ENCODE measurements at places on chromosomes 5 and 9. TPM values are rescaled to one million over a fixed set of nuclear protein-coding genes. Genes with fewer than 3 reads are reported as not detected.
A peak's percentile ranks its signal among the peaks of the same experiment; 100 is the strongest.

DNA sequence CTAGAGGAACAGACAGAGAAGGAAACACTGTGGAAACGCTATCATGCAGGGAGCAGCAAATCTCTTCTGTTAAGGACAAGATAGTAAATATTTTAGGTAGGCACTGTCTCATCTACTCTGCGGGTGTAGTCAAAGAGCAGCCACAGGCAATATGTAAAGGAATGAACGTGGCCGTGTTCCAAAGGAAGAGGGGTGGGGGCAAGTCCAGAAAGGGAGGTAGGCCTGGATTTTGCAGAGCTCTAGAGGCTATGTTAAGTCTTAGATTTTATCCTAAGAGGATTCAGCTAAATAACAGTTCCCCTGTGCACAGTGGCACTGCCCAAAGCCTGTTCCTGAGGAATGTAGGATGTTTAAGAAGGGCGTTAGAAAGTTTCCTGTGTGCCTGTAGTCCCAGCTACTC is 161.6 kb downstream of the ACTL7B start:
- DNase-seq = no peak

CARD9 gene
- total RNA-seq = 0.94 TPM

DNA sequence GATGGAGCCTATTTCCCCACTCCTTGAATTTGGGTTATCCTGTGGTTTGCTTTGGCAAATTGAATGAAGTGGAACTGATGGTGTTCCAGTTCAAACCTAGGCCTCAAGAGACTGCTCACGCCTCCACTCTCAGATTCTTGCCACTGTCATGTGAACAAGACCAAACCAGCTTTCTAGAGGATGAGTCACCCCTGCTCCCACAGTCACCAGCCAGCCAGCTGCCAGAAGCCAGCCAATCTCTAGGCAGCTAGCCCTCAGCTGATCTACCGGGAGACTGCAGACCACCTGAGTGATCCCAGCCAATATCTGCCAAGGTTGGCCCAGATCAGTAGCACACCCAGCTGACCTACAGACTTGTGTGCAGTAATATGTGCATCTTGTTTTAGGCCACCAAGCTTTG is 300.6 kb downstream of the TMEM38B start:
- no peak for DNase-seq

DNA sequence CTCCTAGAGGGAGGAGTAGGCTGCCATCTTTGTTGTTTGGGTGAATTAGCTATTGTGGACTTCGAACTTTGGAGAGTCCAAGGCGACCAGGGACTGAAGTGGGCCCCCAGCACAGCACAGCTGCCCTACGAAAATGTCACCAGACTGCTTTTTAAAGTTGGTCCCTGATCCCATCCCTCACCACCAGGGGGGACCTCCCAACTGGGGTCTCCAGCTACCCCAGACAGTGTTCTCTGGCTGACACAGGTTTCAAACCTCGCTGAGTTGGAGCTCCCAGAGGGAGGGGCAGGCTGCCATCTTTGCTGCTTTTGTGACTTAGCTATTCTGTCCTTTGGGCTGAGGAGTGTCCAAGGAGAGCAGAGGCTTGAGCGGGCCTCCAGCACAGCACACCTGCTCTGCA is 45.7 kb upstream of the ADRB2 start:
- no peak for DNase-seq

- peak; percentile 64 for DNase-seq
Measured at GRCh38 chr5:133365738-133366137, 246.6 kb downstream of the FSTL4 start.

GRCh38 chr9:134895567-134895907 is 14.9 kb downstream of the FCN2 start:
- no peak for DNase-seq

GRCh38 chr9:3946840-3947587 is 352.9 kb downstream of the GLIS3 start:
- DNase-seq = no peak

- no peak for DNase-seq
Measured at GRCh38 chr9:116156621-116157314, 3.2 kb downstream of the PAPPA start.

DNA sequence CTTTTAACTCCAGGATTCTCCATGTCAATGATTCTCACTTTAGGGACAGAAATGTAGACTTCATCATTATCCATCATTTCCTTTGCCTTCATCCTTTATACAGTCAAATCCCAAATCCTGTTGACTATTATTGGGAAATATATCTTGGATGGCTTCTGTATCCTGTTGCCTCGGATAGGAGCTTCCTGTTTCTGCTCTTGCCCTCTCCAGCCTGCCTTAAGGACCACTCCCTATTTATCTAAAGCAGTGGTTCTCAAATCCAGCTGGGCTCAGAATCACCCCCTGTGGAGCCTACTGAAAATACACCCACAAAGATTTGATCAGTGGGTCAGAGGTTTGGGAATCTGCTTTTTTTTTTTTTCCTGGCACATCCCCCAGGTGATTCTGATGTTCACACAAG is 8.5 kb downstream of the AFAP1L1 start:
- no peak for DNase-seq

DNA sequence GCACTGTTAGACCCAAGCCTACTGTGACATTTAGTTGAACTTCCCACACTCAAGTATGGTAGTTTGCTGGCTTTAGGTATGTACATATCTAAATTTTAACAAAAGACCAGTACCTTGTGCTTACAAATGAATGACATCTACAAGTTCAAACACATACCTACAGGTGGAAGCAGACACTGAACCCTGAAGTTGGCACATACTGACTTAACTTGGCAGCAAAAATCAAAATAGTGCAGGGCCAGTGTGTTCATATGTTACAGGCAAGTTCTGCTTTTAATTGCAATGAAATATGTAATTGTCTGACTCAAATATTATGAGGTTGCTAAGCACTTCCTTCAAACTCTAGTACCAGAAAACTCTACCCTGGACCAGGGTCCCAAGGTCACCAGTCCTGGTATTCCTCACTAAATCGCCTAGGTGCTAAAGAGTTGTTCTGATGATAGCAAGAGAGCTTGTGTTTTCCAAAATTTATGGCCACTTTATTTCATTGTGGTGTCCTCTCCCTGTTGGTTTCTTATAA is 77.4 kb downstream of the MEGF10 start:
- no peak for DNase-seq

- no peak for DNase-seq
Measured at GRCh38 chr5:75199946-75200345, 36.7 kb downstream of the ANKRD31 start.

STK32A gene
- not detected for total RNA-seq

- no peak for DNase-seq
Measured at GRCh38 chr9:113599646-113600022, 136.1 kb downstream of the RGS3 start.

DNA sequence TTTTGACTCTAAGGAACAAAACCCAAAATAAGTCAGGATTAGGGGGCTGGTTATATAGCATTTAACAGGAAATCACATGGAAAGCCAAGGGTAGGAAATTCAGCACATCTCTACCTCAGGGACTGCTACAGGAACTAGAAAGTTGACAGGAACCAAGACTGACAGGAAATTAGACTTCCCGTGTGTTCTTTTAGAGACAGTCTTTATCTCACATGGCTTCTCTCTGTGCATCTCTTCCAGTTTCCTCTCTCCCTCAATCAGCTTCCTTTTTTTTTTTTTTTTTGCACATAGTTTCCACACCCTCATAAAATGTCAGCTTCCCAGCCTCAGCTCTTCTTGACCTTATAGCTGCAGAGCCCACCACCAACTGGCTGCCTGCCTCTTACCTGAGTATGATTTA is 4.8 kb downstream of the RECK start:
- DNase-seq = no peak

DNA sequence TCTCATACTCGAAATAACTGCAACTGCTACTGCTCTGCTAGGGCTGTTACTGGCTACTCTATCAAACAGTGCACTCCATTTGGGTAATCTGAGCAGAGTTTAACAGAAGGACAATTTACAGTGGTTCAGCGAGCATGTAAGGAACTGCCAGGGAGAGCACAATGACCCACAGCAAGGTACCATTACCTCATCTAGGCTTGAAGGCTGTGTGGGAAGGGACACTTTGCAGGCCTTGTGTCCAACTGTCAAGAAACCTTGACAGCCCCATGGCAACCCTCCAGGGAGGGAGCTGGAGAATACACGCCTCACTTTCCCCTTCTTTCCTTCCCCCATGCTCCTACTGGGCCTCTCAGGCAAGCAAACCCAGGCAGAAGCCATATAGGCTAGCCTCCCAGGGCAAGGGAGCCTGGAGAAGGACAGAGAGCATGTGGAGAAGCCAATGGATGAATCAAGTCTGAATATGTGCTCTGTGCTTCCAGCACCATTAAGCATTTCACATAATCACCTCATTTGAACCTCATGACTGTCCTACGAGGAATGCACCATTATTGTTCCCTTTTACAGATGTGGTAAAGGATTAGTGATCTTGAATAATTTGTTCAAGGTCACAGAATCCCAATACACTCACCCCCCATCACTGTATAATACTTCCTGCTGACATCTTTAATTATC is 49.9 kb upstream of the JAK2 start:
- no peak for DNase-seq

DNA sequence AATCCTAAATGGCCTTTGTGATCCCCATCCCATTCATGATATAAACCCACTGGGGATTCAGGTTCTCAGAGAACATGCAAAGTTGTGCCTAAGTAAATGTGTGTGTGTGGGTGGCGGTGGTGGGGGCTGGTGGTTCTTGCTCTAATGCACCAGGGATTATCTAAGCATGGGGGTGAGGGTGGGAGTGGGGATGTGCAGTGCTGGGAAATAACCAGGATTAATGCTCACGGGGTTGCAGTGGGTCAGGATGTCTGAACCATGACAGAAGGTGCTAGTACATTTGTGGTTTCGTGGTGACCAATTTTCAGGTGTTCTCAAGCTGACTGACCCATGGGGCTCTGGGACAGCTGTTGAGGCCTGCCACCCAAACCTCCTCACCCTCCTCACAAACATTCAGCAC is 101.0 kb downstream of the ZNF608 start:
- no peak for DNase-seq

- DNase-seq = no peak
Measured at GRCh38 chr5:97124335-97124734, 18.1 kb downstream of the LIX1 start.

ACTBL2 gene
- not detected for total RNA-seq

PCDHB7 gene
- 1.2 TPM for total RNA-seq

- DNase-seq = no peak
Measured at GRCh38 chr5:96963267-96963666, 27.4 kb downstream of the LNPEP start.
